ENCODE measurements at places on chromosomes 7 and 10.

GRCh38 chr7:102934701-102935100 lies 21.9 kb downstream of the LRRC17 start:
- no peak for DNase-seq

DNA sequence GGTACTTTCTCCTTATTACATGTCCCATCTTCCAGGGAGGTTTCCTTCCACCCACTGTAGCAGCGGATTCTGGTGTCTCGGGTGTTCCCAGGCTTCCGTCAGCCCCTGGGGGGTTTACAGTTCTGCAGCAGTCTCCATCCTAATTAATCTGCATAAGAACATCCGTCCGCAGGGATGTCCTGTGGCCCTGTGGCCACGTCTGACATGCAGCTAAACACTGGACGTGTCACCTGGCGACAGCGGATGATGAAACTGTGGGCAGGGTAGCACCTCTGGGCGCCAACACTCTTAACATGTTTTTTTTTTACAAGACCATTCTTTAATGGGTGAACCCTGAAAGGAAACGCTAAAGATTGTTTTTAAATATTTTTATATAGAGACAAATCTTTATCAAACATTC lies 58.2 kb downstream of the DIP2C start:
- DNase-seq = no peak

- DNase-seq = no peak
Measured at GRCh38 chr7:132415259-132415658, 161.0 kb downstream of the PLXNA4 start.

DNA sequence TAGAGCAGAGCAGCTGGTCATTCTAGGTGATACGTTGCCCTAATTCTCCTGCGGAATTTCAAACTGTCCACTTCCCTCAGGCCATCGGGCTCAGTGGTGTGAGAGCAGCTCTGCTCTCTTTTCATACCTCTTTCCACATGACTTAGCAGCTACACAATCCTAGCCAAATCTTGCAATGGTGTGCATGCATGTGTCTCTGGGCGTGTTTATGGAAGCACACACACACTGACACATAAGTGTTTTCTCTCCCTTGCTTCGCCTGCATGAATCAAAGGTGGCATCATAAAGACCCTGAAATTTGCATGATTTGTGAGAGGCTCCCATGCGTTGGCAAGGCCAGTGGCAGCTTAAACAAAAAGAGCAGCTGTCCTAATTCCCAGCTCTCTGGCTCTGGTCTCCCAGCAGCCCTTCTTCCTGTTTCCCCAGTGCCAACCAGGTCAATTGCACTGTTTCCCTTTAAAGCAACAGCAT lies 1189.5 kb downstream of the GATA3 start:
- no peak for DNase-seq

DNA sequence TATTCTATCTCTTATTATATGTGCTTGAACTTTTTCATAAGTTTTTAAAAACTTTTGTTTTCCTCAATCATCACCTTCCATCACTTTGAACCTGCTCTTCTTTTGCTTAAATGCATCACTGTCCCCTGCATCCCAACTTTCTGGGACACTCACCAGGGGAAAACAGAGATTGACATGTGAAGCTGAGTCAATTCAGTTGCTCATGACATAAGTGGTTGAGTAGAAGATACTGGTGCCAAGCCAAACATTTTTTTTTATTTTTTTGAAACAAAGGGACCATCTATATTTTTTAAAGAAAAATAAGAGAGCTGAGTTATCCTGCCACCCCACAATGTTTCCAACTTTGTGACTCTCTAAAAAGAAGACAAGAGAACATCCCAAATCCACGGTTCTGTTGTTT lies 61.8 kb upstream of the AHR start:
- DNase-seq = no peak

DNA sequence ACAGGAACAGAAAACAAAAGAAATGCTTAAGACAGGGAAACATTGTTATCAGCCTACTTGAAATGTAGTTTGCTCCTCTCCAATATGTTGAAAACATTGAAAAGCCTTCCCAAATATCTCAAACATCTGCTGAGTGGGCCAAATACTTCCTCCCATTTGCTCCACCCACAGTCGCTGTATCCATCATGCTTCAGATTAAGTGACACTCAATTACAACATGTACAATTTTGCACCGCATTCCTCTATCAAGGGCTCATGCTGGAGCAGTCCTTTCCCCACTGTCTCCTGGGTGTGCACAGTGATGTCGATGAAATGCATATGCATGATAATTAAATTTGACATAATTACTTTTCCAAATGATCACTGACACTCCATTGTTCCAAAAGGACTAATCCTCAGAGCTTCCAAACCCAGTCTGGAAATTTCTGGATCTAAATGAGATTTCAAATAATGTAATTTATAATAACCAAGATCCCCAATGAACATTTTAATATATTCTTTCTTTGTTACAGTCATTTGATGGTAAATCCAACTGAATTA lies 604.6 kb downstream of the GRID1 start:
- DNase-seq = no peak

GRCh38 chr7:47747160-47747559 lies 165.2 kb upstream of the TNS3 start:
- no peak for DNase-seq

- no peak for DNase-seq
Measured at GRCh38 chr7:103731169-103731568, 258.3 kb downstream of the RELN start.

DNA sequence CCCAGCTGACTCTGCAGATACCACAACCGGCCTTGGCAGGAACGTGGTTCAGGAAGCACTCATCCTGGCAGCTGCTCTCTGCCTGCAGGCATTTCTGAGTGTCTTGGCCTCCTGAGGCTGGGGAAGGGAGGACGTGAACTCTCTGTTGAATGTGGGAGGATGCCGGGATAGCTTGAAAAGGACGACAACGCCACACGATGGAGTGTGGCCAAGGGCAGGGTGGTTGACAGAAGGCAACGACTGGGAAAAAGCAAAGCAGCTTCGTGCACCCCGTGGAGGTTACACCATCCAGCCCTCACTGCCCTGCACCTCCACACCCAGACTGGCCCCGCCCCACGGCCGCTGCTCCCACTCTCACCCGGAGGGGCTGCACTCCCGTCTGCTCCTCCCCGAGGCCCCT lies 466.1 kb upstream of the FOXK1 start:
- DNase-seq = no peak

DNA sequence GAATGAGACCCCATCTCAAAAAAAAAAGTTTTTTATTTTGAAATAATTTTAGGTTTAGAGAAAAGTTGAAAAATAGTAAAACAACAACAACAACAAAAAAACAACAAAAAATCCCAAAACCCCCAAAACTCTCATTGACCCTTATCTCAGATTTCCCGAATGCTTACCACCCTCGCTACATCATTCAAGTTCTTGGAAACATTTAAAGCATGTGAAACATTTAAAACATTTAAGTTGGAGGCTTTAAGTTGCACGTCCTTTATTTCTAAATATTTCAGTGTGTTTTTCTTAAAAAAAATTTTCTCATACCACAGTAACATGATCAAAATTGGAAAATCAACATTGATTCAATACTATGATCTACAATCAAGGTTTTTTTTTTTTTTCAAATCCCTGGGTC lies 382 bp upstream of the ARMS2 start:
- no peak for DNase-seq

GRCh38 chr10:1809139-1809741 lies 71.9 kb upstream of the ADARB2 start:
- no peak for DNase-seq

DNA sequence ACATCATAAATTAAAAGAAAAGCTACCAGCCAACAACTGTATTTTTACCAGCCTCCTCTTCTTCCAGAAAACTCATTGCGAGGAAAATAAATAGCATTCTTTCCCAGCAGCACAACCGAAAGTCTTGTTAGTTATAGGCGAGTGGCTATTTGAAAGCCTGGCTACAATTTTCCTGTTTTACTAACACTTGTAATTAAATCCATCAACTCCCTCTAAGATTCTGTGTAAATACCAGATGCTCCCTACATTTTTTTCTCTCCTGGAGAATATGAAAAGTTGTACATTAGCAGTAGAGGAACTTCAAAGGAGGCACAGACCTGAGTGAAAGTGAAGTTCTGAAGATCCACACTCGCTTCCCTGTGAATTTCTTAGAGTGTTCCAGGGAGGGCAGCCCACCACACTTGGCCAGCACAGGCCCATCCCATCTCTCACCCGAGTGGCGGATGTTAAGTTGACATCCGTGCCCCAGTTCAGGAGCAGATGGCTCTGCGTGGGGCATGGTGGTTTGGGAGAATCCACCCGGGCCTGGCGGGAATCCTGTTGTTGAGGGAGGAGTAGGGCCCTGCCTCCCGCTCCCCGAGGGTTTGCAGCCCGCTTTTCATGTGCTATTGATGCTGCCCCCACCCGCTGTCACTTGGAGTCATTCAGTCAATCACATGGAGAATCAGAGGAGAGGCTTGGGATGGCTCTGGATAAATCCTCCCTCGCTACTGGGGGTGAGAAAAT lies 451.0 kb upstream of the GALNT17 start:
- DNase-seq = no peak

- no peak for DNase-seq
Measured at GRCh38 chr7:32470871-32471270, 19.3 kb downstream of the LSM5 start.

DNA sequence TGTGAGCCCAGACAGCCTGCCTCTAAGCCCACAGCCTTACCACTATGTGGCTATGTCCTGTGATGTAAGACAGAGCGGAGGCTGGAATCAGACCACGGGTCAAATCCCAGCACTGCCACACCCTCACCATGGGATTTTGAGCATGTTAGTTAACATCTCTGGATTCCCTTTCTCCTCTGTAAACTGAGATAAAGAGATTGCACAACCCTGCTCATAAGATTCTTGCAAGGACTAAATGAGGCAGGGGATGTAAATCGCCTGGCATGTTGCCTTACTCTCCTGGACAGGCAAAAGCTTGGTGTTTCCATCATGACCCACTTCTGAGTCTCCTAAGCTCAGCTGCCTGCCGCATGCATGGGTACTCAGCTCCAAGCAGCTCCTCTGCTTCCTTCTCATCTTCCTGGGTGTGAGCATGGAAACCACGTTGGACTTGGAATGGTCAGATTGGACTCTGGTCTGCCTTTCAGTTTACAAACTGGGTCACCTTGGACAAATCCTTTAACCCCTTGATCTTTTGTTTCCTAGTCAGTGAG lies 41.3 kb upstream of the MTURN start:
- DNase-seq = no peak
